Osteoblast (primary cell): ENCODE measurements at places on chromosomes 3 and 15. TPM values are rescaled to one million over a fixed set of nuclear protein-coding genes. Genes with fewer than 3 reads are reported as not detected.

DNA sequence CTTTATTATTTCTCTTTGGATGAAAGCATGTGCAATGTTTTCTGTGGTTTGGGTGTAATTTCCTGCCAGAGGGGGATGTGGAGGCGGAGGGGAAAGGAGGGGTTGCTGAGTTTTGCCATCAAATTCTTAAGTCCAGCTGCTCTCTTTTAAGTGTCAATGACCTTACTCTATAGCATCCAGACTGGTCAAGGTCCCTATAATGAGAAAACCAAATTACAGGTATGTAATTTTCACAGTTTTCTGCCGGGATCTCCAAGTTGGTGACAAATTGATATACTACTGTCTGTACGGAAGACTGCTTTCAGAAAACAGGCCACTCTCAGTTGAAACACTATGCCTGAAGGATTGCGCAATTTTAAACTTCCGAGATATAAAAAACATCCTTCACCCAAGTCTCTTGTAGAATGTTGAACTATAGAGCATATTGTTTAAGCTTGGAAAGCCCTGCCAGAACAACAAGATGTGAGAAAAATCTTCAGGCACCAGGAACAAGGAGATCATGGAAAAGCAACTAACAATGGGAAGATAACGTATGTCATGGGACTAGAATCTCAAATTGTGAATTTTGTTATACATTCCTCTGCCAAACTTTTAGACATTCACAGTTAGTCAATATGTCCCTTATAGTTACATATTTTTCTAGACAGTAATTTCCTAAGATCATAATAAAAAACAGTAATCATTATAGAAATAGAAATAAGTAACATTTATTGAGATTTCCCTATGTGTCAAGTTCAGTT lies 300.7 kb upstream of the SATB1 start:
- no peaks in the 10 kb centered on the region for H3K4me1 ChIP-seq
- DNase-seq = no peak
- no peaks in the 10 kb centered on the region for H3K36me3 ChIP-seq
- no peaks in the 10 kb centered on the region for H3K27me3 ChIP-seq

- H3K27ac ChIP-seq = no peak overlapping the region
- DNase-seq = no peak
- H3K36me3 ChIP-seq = no peaks in the 10 kb centered on the region
- peaks cover 1% of the 10 kb centered on the region for H3K4me1 ChIP-seq
- no peak overlapping the region for H3K4me3 ChIP-seq
- no peaks in the 10 kb centered on the region for H3K27me3 ChIP-seq
These were observed 18.8 kb downstream of the STAG1 start for GRCh38 chr3:136733317-136733833.

DNA sequence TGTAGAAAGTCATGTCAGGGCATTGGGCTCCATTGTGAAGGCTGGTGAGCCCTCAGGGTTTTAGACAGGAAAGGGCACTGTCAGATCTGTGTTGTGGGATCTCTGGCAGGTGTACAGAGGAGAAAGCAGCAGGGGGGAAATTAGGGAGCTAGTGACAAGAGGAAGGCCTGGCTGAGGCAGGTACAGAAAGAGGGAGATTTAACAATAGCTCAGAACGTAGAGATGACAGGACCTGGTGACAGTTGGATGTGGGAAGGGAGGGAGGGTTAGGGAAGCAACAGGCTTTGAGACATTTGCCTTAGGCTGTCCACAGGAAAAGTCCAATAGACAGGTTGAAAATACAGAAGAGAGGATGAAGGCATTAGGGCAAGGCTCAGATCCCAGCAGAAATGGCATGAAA lies 288.1 kb downstream of the EPHB1 start:
- no peak for DNase-seq
- H3K4me1 ChIP-seq = no peaks in the 10 kb centered on the region
- no peak overlapping the region for H3K27ac ChIP-seq
- no peak overlapping the region for H3K4me3 ChIP-seq
- no peaks in the 10 kb centered on the region for H3K27me3 ChIP-seq
- H3K36me3 ChIP-seq = no peaks in the 10 kb centered on the region

DNA sequence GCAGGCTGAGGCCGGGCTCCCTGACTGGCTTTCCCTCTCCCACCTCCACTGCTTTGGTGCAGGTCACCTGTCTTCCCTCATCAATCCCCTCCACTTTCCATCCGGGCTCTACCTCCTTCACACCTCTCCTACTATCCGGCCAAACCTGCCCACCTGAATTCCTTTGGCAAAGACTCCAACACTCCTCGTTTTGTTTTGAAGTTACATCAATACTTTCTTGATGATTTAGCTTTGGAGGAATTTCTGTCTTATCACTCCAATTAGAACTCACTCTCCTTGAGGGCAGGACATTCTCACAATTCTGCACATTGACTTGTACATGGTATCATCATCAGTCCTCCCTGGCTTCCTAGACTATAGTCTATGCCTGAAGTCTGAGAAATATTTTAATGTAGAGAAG lies 20.4 kb downstream of the LDHAL6B start:
- DNase-seq = no peak
- no peak overlapping the region for H3K4me3 ChIP-seq
- no peak overlapping the region for H3K27ac ChIP-seq
- H3K4me1 ChIP-seq = peaks cover 11% of the 10 kb centered on the region
- H3K27me3 ChIP-seq = no peaks in the 10 kb centered on the region
- peaks cover 74% of the 10 kb centered on the region for H3K36me3 ChIP-seq

GRCh38 chr3:5799398-5799797 lies 611.9 kb downstream of the EDEM1 start:
- no peak overlapping the region for H3K4me3 ChIP-seq
- DNase-seq = no peak
- no peaks in the 10 kb centered on the region for H3K4me1 ChIP-seq
- H3K27ac ChIP-seq = no peak overlapping the region
- H3K36me3 ChIP-seq = no peaks in the 10 kb centered on the region

GRCh38 chr3:76311941-76312340 lies 526.6 kb upstream of the ZNF717 start:
- H3K4me3 ChIP-seq = no peak overlapping the region
- H3K27me3 ChIP-seq = no peaks in the 10 kb centered on the region
- H3K27ac ChIP-seq = no peak overlapping the region

- H3K4me3 ChIP-seq = no peak overlapping the region
- no peak overlapping the region for H3K27ac ChIP-seq
- H3K27me3 ChIP-seq = peaks cover 6% of the 10 kb centered on the region
- no peak for DNase-seq
- no peaks in the 10 kb centered on the region for H3K36me3 ChIP-seq
These were observed 38.0 kb upstream of the TPRG1 start for GRCh38 chr3:189133768-189134167.

- no peaks in the 10 kb centered on the region for H3K4me1 ChIP-seq
- H3K27ac ChIP-seq = no peak overlapping the region
- H3K4me3 ChIP-seq = no peak overlapping the region
These were observed 248.4 kb downstream of the ISL2 start for GRCh38 chr15:76584868-76585575.

DNA sequence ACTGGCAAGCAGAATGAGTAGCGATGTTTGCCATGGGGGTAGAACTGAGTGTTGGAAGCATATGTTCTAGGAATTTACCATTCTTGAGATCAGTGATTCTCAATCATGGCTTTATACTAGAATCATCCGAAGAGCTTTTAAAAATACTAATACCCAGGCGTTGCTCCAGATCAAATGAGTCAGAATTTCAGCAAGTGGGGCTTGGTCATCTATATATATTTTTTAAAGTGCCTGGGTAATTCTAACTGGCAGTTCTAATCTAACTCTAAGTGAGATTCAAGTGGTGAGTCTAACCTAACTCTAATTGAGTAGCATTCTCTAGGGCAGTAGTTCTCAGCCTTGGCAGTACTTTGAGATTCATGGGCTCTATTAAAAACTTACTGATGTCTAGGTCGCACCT lies 20.8 kb downstream of the TM4SF1 start:
- H3K36me3 ChIP-seq = no peaks in the 10 kb centered on the region
- H3K27ac ChIP-seq = no peak overlapping the region
- no peaks in the 10 kb centered on the region for H3K27me3 ChIP-seq
- DNase-seq = peak; percentile 72
- H3K4me3 ChIP-seq = no peak overlapping the region

GRCh38 chr3:160232014-160232413 lies 6.8 kb downstream of the C3orf80 start:
- H3K4me1 ChIP-seq = no peaks in the 10 kb centered on the region
- no peaks in the 10 kb centered on the region for H3K36me3 ChIP-seq
- peaks cover 14% of the 10 kb centered on the region for H3K27me3 ChIP-seq

DNA sequence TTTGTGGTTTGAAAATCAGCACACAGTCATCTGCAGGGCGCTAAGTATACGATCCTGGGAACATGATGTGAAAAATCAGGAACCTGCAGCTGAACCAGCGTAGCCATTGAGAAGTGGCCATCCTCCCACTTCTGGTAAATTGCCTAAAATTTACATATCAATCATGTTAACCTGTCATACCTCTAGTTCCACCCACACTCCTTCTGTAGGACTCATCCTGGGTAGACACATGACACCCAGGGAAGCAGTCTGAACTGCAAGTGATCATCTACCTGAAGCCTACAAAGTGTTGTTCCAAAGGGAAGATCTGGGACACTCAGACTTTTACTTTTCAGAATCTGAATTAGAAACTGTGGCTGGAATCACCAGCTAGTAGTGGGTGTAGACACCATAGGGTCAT lies 5.5 kb upstream of the PSMD6 start:
- DNase-seq = no peak
- H3K4me3 ChIP-seq = no peak overlapping the region
- H3K27me3 ChIP-seq = peaks cover 16% of the 10 kb centered on the region
- no peak overlapping the region for H3K27ac ChIP-seq

GRCh38 chr15:80689716-80690115 lies 5.4 kb upstream of the ABHD17C start:
- H3K36me3 ChIP-seq = no peaks in the 10 kb centered on the region
- no peak overlapping the region for H3K27ac ChIP-seq
- no peak overlapping the region for H3K4me3 ChIP-seq
- no peaks in the 10 kb centered on the region for H3K27me3 ChIP-seq
- H3K4me1 ChIP-seq = peaks cover 4% of the 10 kb centered on the region

GRCh38 chr3:122484985-122485384 lies 29.8 kb downstream of the KPNA1 start:
- no peaks in the 10 kb centered on the region for H3K27me3 ChIP-seq
- H3K4me3 ChIP-seq = no peak overlapping the region
- no peak overlapping the region for H3K27ac ChIP-seq
- no peak for DNase-seq
- peaks cover 20% of the 10 kb centered on the region for H3K4me1 ChIP-seq

DNA sequence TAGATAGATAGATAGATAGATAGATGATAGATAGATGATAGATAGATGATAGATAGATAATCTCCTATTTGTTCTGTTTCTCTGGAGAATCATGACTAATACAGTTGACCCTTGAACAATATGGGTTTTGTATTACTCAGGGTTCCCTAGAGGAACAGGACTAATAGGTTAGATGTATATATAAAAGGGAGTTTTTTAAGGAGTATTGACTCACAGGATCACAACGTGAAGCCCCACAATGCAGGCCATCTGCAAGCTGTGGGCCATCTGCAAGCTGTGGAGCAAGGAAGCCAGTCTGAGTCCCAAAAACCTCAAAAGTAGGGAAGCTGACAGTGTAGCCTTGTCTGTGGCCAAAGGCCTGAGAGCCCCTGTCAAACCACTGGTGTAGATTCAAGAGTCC lies 67.6 kb downstream of the PYDC2 start:
- H3K4me3 ChIP-seq = no peak overlapping the region
- H3K27me3 ChIP-seq = no peaks in the 10 kb centered on the region
- H3K27ac ChIP-seq = no peak overlapping the region
- H3K4me1 ChIP-seq = no peaks in the 10 kb centered on the region

GRCh38 chr3:197750396-197750831 lies 731 bp downstream of the FYTTD1 start:
- no peaks in the 10 kb centered on the region for H3K36me3 ChIP-seq
- no peaks in the 10 kb centered on the region for H3K27me3 ChIP-seq
- peak overlapping the region; percentile 70 for H3K27ac ChIP-seq
- peaks cover 19% of the 10 kb centered on the region for H3K4me1 ChIP-seq
- DNase-seq = peak; percentile 95

- no peaks in the 10 kb centered on the region for H3K36me3 ChIP-seq
- H3K4me3 ChIP-seq = no peak overlapping the region
- no peaks in the 10 kb centered on the region for H3K27me3 ChIP-seq
- H3K4me1 ChIP-seq = no peaks in the 10 kb centered on the region
- no peak overlapping the region for H3K27ac ChIP-seq
These were observed 190.1 kb downstream of the PDE8A start for GRCh38 chr15:85171736-85172135.

DNA sequence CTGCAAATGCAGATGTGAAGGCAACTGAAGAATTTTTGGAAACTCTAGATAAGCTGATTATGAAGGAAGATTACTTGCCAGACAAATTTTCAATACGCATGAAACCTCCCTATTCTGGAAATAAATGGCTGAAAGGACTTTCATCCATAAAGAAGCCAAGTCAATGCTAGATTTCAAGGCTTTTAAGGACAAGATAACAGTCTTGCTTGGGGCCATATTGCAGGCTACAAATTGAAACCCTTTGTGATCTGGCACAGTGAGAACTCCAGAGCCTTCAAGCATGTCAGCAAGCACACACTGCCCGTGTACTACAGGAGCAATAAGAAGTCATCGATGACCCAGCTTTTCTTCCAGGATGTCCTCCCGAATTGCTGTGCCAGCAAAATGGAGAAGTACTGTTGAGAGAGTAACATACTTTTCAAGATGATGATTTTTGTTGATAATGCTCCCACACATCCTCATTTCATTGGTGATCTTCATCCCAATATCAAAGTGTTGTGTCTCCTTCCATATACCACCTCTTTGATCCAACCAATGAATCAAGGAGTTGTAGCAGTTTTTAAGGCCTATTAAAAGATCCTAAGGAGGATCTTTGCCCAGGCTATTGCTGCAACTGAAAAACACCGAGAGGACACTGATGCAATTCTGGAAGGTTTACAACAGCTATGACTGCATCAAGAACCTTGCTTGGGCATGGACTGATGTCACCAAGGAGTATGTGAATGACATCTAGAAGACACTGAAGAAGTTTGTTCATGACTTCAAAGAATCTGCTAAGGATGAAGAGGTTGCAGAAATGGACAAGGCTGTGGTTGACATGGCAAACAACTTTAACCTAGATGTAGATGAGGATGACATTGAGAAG lies 20.3 kb downstream of the CALML4 start:
- H3K4me1 ChIP-seq = peaks cover 14% of the 10 kb centered on the region
- H3K4me3 ChIP-seq = no peak overlapping the region
- peaks cover 44% of the 10 kb centered on the region for H3K36me3 ChIP-seq

Gene STRA6
- under 0.01 and 0.36 TPM in 2 replicates for total RNA-seq

Gene FBXW12
- total RNA-seq = not detected in 2 replicates

Gene ZNF662
- total RNA-seq = 4.0 and 4.1 TPM in 2 replicates

Gene SLC27A2
- not detected in 2 replicates for total RNA-seq

Gene CA12
- total RNA-seq = 107 and 114 TPM in 2 replicates

Gene EXD1
- not detected in 2 replicates for total RNA-seq

Gene BCL6
- 35.4 and 40.2 TPM in 2 replicates for total RNA-seq

Gene GABRB3
- total RNA-seq = under 0.01 and 1.5 TPM in 2 replicates

Gene MCTP2
- 16.3 and 18.6 TPM in 2 replicates for total RNA-seq

Gene TMCO5A
- not detected in 2 replicates for total RNA-seq

Gene LRRIQ4
- under 0.01 and 0.29 TPM in 2 replicates for total RNA-seq

Gene CIB2
- total RNA-seq = 1.5 and 2.2 TPM in 2 replicates

Gene SLCO3A1
- total RNA-seq = 5.3 and 5.4 TPM in 2 replicates

Gene EAF2
- total RNA-seq = 1.2 and 1.4 TPM in 2 replicates

Gene PYGO1
- total RNA-seq = 15.6 and 18.0 TPM in 2 replicates

Gene CIDEC
- not detected in 2 replicates for total RNA-seq

Gene CYP8B1
- total RNA-seq = not detected in 2 replicates

Gene KLHL24
- 142 and 174 TPM in 2 replicates for total RNA-seq

Gene STRC
- total RNA-seq = under 0.01 TPM in 2 replicates
